ENCODE measurements at places on chromosomes 1 and 21. TPM values are rescaled to one million over a fixed set of nuclear protein-coding genes. Genes with fewer than 3 reads are reported as not detected.

Gene WNT9A
- 3.5 TPM for total RNA-seq

Gene ALPL
- 138 TPM for total RNA-seq

Gene KRTAP10-2
- total RNA-seq, result not detected

Gene NPPA
- not detected for total RNA-seq

Gene VASH2
- 3.3 TPM for total RNA-seq

Gene UBXN10
- total RNA-seq, result not detected

DNA sequence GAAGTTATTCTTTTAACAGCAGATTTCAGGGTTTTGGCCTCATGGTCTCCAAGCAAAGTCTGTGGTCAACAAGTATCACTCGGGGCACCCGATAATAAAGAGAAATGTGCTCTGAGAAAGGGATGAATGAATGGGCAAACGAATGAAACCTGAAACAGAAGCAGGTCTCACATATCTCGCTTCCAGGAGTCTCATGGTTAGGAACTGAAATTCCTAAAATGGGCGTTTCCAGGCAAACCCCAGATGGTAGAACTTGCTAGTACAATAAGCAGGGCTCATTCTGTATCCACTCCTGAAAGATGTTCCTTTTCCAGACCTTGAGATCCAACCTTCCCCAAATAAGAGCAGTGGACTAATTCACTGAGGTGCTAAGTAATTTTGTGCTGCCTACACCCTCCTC, 87.2 kb downstream of the LAMC2 start:
- peak; percentile 58 for DNase-seq

DNA sequence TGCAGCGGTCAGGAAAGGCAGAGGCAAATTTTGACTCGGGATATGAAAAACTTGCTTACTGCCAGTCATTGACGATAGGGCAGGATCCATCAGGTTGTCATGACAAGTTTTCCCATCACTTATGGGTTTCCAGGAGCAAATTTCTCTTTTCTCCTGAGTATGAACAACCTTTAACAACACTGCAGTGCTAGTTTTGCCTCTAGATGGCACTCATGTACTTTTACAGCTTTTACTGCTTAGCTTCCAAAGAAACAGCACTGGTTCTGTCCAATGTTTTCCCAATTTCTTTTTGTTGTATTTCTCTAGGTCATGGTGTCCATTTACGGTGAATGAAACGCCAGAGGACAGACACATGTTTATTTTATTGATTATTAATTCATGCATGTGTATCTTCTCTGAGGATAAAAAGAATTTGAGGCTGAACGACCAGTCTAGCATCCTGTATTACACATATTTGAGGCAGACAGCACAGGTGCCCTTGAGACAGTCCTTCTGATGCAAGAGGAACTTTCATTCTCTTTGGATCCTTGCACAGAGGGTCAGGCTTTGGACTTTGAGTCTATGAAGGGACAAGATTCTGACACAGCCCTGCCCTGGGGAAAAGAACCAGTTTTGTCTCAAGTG, 112.3 kb upstream of the TRABD2B start:
- peak; percentile 56 for DNase-seq

- DNase-seq, result no peak
Observed at GRCh38 chr1:22292011-22292788, 149.3 kb upstream of the WNT4 start.

GRCh38 chr1:172069534-172069933, 228.2 kb downstream of the DNM3 start:
- peak; percentile 73 for DNase-seq

- DNase-seq, result peak; percentile 79
Observed at GRCh38 chr1:159918352-159919200, 6.7 kb downstream of the TAGLN2 start.

DNA sequence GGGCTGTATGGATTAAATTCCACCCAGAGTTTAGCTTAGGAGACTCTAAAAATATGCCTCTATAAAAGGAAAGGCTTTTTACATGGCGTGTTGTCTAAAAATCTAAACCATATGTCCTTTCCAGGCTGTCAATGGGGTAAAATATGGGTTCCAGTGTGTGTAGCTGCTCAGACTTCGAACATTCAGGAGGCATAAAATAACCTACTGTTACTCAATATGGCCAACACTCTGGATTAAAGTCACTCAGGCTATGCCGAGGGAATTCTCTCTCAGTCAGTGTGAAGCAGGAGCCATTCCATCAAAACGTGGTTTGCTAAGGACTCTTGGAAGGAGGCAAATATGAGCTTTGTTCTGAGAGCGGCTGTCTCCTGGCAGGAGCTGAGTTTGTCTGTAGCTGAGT, 135.3 kb downstream of the RUNX1 start:
- DNase-seq, result no peak

Data from LHCN-M2 (cell line).